ENCODE measurements at places on chromosomes 13 and 19. TPM values are rescaled to one million over a fixed set of nuclear protein-coding genes. Genes with fewer than 3 reads are reported as not detected.

Gene MYCBP2
- total RNA-seq: 58.4 TPM

Gene DMKN
- 201 TPM for total RNA-seq

GRCh38 chr19:4429771-4430171 is 27.3 kb downstream of the CHAF1A start:
- H3K27me3 ChIP-seq: no peaks in the 10 kb centered on the region
- H3K4me3 ChIP-seq: no peak overlapping the region
- no peak overlapping the region for H3K27ac ChIP-seq
- no peak for DNase-seq

- H3K27ac ChIP-seq: no peak overlapping the region
- H3K4me1 ChIP-seq: peaks cover 5% of the 10 kb centered on the region
- H3K36me3 ChIP-seq: peaks cover 8% of the 10 kb centered on the region
Measured at GRCh38 chr19:18846862-18847548, 15.2 kb downstream of the UPF1 start.

- H3K4me1 ChIP-seq: no peaks in the 10 kb centered on the region
- H3K27ac ChIP-seq: peak overlapping the region; percentile 71
- H3K36me3 ChIP-seq: peaks cover 35% of the 10 kb centered on the region
- no peak overlapping the region for H3K4me3 ChIP-seq
- DNase-seq: no peak
Measured at GRCh38 chr19:35015270-35015953, 14.9 kb upstream of the SCN1B start.
